ENCODE measurements at places on chromosomes 2 and 18.

DNA sequence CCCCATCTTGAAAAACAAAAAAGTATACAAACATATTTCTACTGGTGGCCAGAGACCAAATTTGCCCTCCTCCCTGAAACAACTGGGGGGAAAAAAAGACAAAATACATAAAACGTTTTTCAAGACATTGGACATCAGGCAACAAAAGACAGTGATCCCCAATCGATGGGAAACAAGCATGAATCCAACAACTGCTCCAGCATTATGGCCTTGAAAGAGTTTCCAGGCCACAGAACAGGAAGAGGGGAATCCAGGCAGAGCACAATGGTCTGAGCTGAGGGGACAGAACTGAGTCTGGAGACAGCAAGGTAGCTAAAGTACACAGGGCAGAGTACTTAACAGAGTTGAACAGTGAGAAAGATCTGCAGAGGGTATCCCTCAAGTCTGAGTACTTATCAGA is 4.4 kb downstream of the CCDC88A start:
- DNase-seq = no peak

- no peak for DNase-seq
Measured at GRCh38 chr2:200635251-200635650, 49.4 kb downstream of the AOX1 start.

DNA sequence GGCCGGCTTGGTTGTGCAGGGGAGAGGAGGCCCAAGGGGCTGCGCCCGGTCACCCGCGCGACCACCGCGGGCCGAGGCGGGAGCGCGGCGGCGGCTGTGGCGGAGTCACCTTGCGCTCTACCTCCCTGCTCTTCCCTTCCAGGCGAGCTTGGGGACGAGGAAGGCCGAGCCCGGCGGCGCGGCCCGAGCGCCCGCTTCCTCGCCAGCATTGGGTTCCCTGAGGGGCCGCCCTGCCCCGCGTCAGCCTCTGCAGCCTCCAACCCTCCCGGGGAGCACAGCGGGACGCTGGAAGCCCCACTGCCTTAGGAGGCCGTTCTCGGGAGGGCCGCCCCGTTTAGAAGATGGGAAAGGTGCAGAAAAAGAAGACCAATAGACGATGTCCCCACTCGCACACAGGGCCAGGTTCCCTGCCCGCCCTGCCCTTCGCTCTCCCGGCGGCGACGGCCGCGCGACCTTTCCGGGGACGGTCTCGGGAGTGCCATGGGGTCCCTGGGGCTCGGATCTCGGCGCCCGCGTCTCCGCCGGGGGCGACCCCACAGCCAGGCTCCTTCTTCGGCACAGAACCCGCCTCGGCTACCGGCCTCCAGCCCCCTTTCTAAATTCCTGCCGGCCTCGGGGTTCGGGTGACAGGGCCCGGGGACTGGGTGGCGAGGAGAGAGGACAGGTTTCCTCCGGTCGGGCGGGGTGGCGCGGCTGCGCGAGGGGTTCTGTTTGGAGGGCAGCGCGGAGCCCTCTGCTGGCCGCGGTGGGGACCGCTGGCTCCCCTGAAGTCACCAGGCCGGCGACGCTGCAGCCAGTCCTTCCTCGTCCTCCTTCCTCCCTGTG is 85.5 kb downstream of the HS6ST1 start:
- peak; percentile 87 for DNase-seq

DNA sequence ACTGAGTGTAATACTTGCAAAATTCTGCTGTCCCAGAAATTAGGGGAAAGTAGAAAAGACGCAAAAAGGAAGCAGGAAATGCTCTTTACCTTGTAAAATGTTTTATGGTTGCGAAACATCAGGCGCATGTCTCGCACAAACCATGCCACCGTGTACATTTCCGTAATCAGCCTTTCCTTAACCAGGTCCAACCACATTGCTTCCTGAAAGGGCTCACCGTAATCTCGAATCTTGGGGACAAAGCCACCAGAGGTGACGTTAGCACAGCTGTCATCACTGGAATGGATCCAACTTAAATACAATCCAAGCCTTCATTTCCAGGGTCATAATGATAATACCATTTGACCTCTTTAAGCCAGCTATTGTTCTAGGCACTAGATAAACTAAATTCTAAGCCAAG is 49.3 kb downstream of the SP110 start:
- no peak for DNase-seq

- DNase-seq = no peak
Measured at GRCh38 chr2:174176898-174177297, 71.4 kb downstream of the OLA1 start.

DNA sequence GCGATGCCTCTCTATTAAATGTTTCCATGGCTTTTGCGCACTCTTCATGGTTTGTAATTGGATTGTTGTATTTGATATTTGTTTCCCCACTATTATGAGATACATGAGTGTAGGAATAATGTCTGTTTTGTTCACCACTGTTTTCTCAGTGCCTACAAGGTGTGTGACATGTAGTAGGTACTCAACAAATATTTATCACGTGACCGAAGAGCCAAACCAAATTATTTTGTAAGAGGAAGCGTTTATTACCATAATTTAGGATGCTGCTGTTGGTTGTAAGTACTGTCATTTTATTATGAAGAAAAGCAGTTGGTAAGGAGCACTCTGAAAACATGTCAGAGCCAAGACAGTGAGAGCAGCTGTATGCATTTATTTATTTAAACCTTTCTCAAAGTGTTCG is 32.2 kb upstream of the CTLA4 start:
- DNase-seq = no peak

GRCh38 chr2:182521453-182522404 is 94.9 kb upstream of the PDE1A start:
- DNase-seq = peak; percentile 69

DNA sequence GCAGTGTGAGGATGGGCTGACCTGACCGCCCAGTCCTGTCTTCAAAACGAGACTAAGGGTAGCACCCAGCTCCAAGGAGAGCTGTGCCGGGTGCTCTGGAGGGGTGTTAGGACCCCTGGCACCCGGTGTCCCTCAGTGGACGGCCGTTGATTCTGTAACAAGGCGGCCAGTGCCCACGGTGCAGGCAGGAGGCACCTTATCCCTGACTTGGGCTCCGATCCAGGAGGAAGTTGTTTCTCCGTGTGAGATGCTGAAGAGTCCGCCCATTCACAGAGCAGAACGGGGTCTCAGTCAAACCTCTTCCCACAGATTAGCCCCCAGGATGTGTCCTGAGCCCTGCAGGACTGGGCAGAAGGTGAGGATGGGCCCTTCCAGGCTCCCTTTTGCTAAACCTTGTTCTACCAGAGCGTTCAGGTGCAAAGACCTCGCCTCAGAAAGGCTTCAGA is 123.0 kb downstream of the NFATC1 start:
- no peak for DNase-seq

DNA sequence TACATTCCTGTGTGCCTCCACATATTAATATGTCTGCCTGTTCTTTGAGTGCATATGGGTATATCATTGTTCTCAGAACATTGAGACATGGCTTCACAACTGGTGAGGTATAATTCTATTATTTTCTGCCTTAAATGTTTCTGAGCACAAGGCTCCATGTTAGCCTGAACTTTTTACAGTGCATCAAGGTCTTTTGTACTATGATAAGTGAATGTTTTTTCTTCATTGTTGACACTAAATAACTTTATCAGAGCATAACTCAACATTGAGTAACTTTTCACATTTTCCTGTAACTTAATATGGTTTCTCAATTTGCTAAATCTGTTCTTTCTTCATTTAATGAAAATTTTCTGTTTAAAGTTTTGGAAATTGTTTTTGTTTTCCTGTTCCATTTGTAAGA is 262.9 kb downstream of the HNMT start:
- DNase-seq = no peak

DNA sequence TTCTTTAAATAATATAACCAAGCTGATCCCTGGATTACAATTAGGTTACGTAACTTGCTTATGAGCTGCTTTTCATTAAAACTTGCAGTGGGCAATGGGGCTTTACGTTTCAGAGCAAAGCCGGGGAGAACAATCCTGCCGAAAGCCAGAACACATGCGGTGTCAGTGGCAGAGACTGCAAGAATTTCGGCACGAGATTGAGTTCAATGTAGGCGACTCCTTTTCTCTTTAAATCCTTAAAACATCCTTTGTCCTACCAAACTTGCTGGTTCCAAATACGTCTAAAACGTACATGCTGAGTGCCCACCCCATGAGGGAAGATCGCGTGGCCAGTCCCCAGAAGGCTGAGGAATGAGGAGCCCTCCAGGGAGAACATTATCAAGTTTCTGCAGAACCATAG is 36.8 kb upstream of the NCOA1 start:
- DNase-seq = peak; percentile 67

DNA sequence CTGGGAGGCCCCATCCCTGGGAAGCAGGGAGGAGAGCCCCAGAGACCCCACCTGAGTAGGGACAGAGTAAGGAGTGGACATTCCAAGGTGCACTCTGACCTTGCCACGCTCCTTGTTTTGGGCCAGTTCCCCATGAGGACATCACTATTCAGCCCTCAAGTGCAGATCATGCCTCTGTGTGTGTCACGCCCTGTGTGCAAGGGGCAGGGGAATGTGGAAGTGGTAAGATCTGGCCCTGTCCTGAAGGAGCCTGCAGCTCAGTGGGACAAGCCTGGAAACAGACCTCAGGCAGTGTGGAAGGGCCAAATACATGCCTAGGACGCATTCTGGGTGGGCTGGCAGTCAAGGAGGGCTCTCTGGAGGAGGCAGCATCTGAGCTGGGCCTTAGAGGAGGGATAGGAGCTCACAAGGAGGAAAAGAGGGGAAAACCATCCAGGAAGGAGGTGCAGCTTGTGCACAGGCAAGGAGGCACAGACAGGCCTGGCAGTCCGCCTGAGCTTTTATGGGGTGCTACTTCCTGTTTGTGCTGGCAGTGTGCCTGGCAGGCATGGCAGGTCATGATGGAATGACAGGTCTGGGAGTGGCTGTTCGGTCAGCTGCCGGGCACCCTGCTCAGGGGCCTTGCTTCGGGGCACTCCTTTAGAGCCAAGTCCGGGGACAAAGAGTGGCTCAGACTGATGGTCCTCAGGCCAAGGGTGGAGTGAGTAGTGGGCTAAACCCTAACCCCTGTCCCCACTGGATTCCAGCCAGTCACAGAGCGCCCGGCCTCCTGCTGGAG is 3.3 kb downstream of the KLHL30 start:
- no peak for DNase-seq

DNA sequence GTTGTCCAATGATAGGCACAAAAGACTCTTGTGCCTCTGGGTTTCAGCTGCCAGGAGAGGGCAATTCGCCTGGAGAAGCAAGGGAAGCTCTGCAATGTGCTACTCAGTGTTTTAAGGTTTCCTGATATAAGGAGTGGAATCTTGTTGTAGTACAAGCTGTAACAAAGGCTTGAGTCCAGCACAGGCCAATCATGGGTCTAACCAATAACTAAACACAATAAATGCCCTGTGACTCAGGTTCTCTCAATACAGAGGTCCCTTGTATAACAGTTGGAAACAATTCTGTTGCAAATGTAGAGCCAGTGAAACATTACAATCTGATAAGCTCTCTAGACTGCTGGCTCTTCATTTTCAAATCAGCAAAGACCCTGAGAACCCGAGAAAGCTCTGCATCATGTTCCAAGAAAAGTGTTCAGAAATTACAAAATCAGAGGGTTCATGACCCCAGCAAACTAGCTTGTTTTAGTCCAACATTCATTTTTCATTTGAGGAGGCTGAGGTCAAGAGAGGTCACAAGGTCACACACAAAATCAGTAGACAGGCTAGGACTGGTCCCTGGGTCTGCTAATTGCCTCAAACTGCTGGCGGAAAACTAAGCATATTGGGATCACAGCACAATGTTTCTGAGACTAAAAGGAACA is 59.0 kb upstream of the DNMT3A start:
- peak; percentile 17 for DNase-seq
